Cortex of kidney (tissue), 1 donor: ENCODE measurements at places on chromosomes 12 and 14.

- no peak for DNase-seq
Observed at GRCh38 chr14:86708846-86709339, 1178.9 kb downstream of the FLRT2 start.

DNA sequence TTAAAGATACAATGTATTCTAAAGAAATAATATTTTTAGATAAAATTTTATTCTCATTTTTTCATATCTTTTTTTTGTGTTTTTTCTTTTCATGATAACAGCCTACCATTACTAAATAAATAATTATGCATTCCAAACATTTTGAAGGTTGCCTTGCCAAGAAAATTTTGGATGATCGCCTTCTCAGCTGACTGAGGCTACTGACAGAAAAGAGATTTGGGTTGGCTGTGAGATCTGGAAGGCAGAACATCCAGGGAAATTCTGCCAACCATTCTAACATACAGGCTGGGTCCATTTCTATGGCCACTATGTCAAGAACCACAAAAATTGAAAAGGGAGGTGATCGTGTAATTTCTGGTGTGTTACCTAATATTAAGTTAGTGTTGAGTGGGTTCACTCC, 48.1 kb downstream of the GALNT8 start:
- no peak for DNase-seq

- no peak for DNase-seq
Observed at GRCh38 chr12:117105902-117106301, 6.7 kb upstream of the TESC start.

- DNase-seq, result no peak
Observed at GRCh38 chr12:26319511-26319910, 124.1 kb downstream of the SSPN start.

DNA sequence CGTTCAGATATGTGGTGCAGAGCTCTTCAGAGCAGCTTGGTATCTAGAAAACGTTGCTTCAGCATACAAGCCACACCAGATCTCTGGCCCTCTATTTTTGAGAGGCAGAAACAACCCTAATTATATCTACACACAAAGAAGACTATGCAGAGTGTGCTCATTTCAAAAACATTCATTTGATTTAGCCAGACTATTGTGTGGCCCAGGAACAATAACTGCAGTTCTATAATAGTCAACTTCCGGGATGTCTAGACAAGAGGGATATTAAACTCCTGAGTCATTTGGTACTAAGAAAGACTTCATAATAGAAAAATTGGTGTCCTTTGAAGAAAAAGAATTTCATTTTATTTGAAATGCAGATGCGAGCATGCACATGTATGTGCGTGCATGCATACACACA, 153.8 kb downstream of the PELI2 start:
- DNase-seq, result no peak

- no peak for DNase-seq
Observed at GRCh38 chr12:66571361-66571915, 107.4 kb downstream of the GRIP1 start.

DNA sequence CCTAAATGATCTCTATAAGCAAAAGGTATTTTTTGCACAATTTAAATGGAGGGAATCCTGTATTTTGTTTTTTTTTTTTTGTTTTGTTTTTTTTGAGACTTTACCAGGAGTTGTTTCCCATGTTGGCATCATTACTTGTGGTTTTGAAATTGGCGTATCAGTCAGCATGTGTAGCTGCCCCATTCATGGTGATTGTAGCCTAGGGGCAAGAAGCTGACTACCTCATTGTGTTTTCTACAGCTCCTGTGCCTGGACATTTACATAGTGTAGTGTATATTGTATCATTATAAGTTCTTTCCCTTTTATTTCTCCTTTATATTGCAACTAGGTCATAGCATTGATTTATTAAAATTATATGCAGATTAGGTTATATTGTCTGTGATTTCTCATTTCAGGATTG, 24.5 kb downstream of the SAMD4A start:
- no peak for DNase-seq

DNA sequence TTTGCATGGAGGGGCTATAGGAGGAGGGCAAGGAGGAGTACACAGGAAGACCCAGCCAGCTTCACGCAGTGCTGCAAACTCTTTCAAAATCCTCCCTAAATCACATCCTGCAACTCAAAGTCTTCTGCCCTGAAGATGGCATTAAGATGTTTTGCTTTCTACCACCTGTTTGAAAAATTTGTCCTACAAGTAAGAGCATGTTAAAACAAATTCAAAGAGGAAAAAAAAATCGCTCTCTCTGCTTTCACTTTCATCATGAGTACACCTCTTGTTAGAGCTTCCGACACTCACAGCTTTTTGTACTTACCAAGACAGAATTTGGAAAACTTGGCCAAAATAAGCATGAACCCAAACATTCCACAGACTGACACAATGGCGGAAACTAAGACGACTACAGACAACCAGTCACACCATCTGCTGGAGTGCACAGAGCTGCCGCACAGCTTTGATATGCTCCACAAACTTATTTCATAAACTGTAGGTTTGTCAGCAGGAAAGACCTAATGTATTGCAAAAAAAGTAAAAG, 21.3 kb downstream of the GCH1 start:
- DNase-seq, result no peak

- no peak for DNase-seq
Observed at GRCh38 chr14:73365727-73366126, 92.6 kb downstream of the NUMB start.

GRCh38 chr12:121776190-121777098, 17.0 kb downstream of the RHOF start:
- no peak for DNase-seq

- DNase-seq, result no peak
Observed at GRCh38 chr12:64893961-64894360, 69.5 kb downstream of the TBC1D30 start.

DNA sequence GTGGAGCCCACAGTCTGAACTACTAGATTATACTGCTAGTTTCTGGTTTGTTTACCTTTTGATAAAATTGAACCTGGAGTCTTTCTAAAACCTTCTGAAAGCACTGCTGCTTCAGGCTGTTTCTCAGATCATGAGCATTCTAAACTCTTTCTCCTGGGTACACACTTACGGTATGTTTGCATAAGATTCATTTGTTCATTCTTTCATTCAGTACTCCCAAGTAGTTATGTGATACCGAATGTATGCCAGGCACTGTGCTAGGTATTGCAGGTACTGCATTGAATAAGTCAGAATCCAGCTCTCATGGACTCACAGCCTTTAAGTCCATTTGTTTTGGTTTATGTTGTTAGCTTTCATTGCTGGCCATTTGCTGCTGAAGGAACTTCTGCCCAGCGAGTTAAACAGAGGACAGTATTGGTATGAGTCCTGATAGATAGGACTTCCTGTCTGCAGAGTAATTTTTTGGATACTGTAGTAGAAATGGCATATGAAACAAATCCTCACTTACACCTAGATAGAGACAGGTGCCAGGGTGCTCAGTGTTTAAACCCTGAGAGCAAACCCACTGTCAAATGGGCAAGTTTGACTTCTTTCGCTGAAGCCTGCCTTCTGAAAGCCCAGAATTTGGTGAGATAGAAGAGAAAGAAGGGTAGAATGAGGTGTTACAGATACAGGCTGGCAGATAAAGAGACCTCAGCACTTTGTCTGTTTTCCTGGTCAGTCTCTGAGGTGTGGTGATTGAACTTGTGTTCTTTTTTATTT, 2.1 kb downstream of the SUSD6 start:
- DNase-seq, result no peak

DNA sequence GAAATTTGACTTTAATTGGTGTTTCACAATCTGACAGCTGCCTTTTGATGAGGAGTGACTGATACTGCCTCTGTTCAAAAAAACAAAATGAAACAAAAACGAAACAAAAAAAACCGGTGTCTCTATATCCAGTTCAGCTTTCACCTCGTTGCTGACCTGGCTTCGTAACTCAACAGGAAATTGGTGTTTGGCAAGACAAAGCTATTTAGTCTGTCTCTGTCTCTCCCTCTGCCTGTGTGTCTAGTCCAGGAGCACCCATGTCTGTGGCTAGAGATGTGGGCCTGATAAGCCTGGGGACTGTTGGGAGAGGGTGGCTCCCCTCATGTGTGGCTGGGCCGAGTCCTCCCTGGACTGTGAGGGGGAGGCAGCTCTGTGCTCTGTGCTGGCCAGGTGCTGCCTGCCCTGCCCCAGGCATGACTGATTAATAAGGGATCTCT, 11.3 kb downstream of the CACNA1C start:
- DNase-seq, result no peak

- DNase-seq, result no peak
Observed at GRCh38 chr14:97655169-97655948, 858.2 kb downstream of the VRK1 start.

DNA sequence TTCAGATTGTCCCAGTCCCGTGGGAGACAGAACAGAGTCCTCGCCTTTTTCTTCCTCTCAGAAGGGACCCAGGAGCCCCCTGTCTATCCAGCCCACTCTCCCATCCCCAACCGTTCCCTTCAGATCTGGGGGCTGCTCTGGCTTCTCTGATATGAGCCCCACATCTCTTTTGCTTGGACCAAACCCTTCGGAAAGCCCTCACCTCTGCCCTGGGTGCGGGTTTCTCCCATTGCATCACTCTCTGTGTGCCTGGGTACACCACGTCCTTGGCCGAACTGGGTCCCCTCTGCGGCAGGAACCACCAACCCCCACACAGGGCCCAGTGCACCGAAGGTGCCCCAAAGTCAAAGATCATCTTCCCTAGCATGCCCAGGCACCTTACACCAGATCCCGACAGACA, 87.8 kb downstream of the DICER1 start:
- no peak for DNase-seq

- DNase-seq, result no peak
Observed at GRCh38 chr12:57248934-57249742, 1.8 kb downstream of the STAC3 start.

DNA sequence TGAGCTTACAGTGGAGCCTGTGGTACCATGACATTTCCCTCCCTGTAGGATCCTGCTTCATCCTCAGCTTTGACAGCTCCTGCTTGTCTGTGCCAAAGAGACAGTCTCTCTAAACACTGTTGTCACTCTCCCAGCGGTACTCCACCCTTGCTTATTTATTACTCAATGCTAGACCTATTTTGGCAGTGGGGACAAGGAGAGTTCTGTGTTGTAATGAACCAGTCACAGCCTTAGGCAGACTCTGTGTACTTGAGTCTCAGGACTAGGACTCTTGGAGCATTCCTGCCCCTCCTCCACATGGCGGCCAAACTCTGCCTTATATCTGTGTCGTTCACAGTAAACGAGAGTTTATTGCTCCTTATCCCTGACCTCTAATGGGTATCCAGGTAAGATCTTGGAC, 70.9 kb downstream of the PIK3C2G start:
- DNase-seq, result no peak

GRCh38 chr12:130526813-130527212, 189.1 kb downstream of the PIWIL1 start:
- no peak for DNase-seq

DNA sequence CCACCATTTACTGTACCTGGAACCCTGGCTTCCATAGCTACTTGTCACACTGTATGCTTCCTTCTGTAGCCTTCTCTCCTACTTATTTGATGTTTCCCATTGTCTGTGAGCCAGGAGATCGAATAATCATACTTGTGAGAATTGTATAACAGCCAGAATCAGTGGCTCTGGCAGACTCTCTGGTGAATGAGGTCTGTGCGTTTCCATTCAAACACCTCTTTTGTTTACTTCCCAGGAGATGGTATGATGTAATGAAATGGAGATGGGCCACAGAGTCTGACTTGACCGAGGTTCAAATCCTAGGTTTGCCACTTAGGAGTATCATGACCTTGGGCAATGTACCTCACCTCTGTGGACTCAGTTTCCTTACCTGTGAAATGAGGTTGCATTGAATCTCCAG, 35.7 kb upstream of the CLMN start:
- no peak for DNase-seq

- DNase-seq, result no peak
Observed at GRCh38 chr14:101370593-101371569, 190.4 kb upstream of the DIO3 start.

- DNase-seq, result no peak
Observed at GRCh38 chr12:113271466-113271852, 50.2 kb downstream of the TPCN1 start.

DNA sequence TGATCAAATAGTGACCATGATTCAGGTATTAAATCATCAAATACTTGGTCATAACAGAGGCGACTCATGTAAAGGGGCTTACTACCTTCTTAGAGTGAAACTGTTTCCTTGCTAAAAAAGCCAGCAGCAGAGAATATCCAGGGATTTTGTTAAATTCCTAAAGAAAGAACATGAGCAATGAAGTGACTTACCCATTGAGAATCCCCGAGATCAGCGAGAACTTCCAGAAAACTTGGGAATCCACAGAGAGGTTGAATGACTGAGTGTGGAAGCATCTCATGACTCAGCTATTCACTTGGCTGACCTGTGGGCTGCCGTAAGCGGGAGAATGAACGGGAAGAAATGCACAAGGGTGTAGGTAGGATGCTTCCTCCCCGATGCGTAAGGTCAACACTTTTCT, 85.3 kb upstream of the KCNA1 start:
- no peak for DNase-seq

- no peak for DNase-seq
Observed at GRCh38 chr14:33525626-33526025, 425.2 kb downstream of the EGLN3 start.

DNA sequence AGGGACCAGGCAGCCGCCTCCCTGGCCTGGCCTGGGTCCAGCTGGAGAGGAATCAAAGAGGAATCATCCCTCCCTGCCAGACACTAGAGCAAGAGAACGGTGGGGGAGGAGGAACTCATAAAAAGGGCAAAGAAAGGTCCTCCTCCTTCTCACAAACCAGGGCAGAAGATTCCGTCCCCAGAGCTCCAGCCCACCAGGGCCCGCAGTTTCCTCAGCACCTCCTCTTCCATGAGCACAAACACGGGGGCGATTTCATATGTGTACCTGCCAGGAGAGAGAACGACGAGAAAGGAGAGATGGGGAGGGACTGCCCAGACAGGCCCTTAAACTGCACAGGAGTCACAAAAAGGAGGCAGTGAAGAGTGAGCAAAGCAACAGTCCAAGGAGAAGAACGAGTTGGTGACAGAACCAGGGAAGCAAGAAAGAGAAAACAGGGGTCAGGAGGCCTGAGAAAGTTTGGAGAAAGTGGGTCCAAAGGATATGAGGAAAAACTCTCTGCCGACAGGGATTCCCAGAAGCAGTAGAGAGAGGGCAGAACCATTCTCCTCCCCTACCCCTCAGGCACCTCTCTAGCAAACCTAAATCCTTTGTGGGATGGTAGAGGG, 8.7 kb upstream of the ZNF740 start:
- DNase-seq, result no peak

DNA sequence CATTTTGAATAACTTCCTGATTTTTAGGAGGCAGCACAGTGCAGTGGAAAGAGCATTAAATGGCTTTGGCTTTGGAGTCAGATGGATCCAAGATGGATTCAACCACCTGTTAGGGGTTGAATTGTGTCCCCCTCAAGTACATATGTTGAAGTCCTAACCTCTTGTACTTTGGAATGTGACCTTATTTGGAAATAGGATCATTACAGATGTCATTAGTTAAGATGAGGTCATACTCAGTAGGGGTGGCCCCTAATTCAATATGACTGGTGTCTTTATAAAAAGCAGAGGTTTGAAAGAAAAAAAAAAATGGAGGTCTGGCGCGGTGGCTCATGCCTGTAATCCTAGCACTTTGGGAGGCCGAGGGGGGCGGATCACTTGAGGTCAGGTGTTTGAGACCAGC, 18.8 kb downstream of the ATP5MC2 start:
- no peak for DNase-seq

- DNase-seq, result no peak
Observed at GRCh38 chr12:30847259-30847658, 79.3 kb upstream of the TSPAN11 start.
